Cerebellar nuclear complex (tissue), 1 donor: ENCODE measurements at places on chromosomes 6 and 20.

- DNase-seq: no peak
Measured at GRCh38 chr6:106452628-106453027, 92.1 kb downstream of the CRYBG1 start.

DNA sequence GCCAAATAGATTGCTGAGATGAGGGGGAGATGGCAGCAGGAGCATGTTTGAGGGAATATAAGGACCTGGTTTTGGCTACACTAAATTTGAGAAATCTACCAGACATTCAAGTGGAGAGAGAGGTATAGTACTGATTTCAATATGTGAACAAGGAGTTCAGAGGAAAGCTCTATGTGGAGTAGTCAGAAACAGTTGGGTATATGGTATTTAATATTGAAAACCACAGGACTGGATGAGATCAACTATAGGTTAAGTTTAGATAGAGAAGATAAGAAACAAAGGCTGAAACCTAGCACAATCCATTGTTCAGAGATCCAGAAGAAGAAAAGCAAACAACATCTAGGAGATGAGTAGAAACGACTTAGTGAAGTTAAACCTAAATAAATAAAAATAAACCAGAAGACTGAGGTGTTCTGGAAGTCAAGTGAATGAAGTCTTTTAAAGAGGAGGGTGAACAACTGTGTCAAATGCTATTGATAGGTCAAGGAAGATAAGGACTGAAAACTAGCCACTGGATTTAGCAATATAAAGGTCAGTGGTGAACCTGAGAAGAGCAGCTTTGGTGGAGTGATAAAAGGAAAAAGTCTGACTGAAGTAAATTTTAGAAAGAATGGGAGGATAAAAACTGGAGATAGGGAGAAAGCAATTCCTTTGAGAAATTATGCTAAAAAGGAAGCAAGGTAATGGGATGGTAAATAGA, 121.2 kb upstream of the RUNX2 start:
- DNase-seq: no peak

DNA sequence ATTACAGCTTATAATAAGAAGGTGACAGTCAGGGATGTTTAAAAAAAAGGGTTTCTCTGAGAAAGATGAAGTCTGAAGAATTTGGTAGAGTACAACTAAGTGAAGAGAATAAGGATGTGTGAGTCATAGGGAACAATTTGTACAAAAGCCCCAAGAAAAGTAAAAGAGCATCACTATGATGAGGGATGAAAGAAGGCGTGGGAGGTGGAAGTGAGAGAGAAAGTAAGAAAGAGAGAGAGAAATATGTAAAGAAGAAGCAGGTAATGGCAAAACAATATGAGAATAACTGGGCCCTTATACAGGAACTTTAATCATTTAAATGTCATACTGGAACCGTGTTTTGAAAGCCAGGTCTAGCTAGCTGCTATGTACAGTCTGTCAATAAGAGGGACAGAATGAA, 179.4 kb downstream of the ASCC3 start:
- no peak for DNase-seq

- no peak for DNase-seq
Measured at GRCh38 chr6:159701413-159701999, 8.5 kb upstream of the SOD2 start.

GRCh38 chr6:139187489-139187888, 52.6 kb downstream of the HECA start:
- no peak for DNase-seq

DNA sequence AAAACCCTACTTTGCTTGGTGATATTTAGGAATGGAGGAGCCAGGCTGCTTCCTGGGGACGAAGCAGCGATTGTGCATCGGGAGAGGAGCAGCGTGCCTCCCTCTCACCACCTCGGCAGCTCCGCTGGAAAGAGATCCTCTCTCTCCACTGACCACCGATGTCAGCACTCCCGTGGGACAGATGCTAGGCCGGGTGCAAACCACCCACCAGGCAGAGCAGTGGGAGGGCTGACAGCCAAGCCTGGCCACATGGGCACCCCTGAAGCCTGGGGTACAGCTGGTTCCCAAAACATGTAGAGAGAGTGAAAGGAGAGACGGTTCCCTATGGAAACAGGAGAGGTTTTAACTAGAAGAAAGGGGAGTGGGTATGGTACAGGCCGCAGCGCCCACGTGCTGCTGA, 220.0 kb downstream of the ANKRD60 start:
- no peak for DNase-seq

DNA sequence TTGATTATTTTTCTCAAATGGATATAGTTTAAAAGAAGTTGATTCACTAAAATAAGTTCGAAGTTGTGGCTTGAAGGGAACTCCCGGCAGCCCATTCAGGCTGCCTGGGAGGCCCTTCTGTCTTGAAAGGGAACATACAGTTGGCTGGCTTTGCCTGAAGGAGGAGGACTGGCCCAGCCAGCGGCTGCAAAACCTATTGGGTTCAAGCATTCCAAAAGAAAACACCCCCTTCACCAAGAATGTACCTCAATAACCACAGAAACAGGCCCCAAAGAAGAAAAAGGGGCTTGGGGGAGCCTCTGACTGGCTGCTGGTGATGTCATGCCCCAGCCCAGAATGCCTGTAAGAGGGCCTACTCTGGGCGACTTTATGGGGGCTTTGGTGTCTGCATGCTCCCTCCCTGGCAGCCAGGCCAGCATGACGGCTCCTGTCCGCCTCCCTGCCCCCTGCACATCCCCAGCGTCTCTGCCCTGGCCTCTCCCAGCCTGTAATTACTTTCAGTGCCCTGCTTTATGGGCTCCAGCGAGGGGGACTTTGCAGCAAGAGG, 36.5 kb downstream of the MAFB start:
- DNase-seq: no peak

GRCh38 chr6:36735110-36736071, 37.8 kb downstream of the RAB44 start:
- DNase-seq: no peak

GRCh38 chr20:20452254-20452676, 84.4 kb downstream of the INSM1 start:
- no peak for DNase-seq

DNA sequence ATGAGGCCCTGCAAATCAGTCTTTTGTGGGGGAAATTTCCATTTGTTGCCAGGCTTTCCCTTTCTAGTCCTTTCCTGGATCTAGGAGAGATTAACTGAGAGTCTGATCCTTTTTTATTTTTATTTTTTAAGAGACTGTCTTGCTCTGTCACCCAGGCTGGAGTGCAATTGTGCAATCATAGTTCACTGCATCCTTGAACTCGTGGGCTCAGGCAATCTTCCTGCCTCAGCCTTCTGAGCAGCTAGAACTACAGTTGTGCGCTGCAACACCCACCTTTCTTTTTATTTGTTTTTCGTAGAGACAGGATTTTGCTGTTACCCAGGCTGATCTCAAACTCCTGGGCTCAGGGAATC, 22.9 kb downstream of the OR2B2 start:
- no peak for DNase-seq

- DNase-seq: no peak
Measured at GRCh38 chr20:56158489-56158888, 90.0 kb upstream of the MC3R start.

- no peak for DNase-seq
Measured at GRCh38 chr6:29762781-29763214, 39.6 kb downstream of the HLA-F start.

GRCh38 chr20:19977373-19977770, 39.8 kb upstream of the NAA20 start:
- no peak for DNase-seq

DNA sequence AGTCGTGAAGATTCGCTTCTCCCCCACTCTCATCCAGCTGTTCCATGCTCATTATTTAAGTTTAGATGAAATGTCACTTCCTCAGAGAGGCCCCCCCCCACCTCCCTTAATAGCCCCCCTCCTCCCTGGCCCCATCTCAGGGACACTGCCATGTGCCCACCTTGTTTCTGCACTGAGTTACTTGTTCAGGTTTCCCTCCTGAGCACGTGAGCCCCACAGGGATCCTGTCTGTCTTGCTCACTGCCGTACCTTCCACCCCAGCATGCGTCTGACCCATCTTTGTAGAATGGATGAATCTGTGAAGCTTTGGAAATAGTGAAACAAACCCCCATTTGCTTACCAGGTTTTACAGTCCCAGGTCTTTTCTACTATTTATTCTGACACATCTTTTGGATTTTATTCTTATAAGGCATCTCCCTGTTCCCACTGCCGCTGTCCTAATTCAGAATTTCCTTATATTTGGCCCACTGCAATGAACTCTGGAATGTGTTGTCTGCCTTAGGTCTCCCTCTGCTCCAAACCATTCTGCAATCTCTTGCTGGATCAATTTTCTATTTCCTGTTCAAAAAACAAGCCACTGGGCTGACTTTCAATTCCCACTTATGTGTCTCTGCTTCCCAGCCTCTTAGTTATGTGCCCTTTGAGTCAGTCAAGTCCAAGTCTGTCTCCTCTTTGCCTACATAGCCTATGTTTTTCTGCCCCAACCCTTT, 136.5 kb upstream of the ECI2 start:
- no peak for DNase-seq

- no peak for DNase-seq
Measured at GRCh38 chr20:36210436-36211021, 25.7 kb upstream of the AAR2 start.

GRCh38 chr6:159313018-159313417, 143.8 kb downstream of the FNDC1 start:
- no peak for DNase-seq

GRCh38 chr6:30777155-30777485, 32.8 kb upstream of the IER3 start:
- DNase-seq: no peak

DNA sequence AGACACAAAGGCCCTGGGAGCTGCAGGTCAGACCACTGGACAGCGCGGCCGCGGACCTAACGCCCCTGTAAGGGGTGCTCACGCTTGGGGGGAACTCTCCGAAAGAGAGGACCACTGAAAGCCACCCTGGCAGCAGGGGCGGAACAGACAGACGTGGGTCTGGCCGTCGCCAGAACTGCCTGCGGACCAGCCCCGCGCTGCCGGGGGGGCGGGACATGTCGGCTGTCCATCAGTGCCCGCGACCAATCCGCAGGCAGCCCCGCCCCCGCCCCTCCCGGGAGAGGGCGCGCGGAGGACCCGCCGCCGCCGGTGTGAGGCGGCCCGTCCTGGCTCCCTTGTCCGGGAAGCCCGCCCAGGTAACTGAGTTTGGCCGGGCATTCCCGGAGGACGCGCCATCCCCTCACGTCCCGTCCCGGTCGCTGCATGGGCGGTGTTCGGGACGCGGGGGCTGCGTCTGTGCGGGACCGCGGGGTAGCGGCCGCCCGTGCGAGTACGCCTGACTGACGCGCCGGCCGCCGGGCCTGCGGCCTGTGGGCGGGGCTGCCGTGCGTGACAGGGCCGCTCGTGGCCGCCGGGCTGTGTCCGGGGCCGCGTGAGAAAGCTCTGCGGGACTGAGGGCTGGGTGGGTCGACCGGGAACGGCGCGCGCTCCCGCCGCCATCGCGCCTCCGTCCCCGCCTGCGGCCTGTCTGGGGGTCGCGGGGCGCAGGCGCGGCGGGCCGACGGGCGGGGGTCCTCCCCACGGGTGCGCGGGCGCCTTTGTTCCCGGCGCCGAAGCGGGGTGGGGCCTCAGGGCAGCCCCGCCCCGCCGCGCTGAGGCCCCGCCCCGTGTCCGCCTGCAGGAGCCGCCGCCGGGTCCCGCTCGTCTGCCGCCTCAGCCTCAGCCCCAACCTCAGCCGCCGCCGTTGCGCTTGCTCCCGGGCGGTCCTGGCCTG, at the start of gene PLCG1:
PLCG1 (plus strand) TSS at position 864 of the 934 bp plus-strand sequence. CDS start 99 bp downstream, outside the sequence.
- DNase-seq: peak; percentile 65

- no peak for DNase-seq
Measured at GRCh38 chr20:30168800-30169138, 1088.7 kb upstream of the DEFB115 start.

- DNase-seq: no peak
Measured at GRCh38 chr6:5695260-5696245, 311.2 kb downstream of the NRN1 start.

- DNase-seq: no peak
Measured at GRCh38 chr20:20953738-20954618, 152.2 kb downstream of the LINC00237 start.

DNA sequence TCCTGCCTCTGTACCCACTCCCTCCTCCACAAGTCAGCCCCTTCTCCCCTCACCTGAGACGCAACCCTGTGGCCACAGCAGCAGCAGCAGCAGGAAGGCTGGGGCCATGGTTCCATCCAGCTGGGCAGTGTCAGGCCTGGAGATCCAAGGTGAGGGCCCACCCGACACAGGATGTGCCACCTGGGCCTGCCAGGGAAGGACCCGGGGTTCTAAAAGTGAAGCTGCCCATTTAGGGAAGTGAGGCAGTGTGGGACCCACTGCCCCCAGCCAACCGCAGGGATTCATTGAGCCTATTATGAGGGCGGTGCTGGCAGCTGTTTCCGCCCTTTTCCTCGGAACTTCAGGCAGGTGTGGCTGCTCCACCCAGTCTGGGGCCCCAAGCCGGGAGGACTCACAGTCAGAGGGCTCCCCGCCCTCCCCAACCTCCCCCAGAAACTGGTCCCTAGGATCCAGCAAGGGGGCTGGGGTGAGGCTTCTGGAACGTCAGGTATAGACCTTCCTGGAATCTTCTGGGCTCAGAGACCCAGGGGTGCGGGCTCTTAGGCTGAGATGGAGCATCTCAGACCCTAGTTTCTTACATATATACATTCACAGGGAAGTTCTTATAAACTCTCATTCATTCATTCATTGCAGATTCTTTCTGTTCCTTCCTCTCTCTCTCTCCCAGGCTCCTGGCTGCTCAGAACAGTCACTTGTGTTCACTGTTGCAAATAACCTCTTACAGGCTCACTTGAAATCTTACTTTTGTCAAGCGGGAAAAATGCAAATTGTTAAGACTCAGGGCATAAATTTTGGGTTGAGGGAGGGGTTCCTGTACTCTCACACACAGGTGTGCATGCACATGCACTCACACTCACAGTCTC, at the start of gene TREML2:
TREML2 (minus strand) TSS at position 249 of the 863 bp plus-strand sequence; CDS start at position 108, 141 bp downstream.
- DNase-seq: no peak

- no peak for DNase-seq
Measured at GRCh38 chr20:61704661-61705060, 361.0 kb downstream of the TAF4 start.

- DNase-seq: no peak
Measured at GRCh38 chr6:89148016-89148750, 2.3 kb downstream of the PM20D2 start.

GRCh38 chr6:25866011-25866410, 8.0 kb downstream of the SLC17A3 start:
- no peak for DNase-seq

DNA sequence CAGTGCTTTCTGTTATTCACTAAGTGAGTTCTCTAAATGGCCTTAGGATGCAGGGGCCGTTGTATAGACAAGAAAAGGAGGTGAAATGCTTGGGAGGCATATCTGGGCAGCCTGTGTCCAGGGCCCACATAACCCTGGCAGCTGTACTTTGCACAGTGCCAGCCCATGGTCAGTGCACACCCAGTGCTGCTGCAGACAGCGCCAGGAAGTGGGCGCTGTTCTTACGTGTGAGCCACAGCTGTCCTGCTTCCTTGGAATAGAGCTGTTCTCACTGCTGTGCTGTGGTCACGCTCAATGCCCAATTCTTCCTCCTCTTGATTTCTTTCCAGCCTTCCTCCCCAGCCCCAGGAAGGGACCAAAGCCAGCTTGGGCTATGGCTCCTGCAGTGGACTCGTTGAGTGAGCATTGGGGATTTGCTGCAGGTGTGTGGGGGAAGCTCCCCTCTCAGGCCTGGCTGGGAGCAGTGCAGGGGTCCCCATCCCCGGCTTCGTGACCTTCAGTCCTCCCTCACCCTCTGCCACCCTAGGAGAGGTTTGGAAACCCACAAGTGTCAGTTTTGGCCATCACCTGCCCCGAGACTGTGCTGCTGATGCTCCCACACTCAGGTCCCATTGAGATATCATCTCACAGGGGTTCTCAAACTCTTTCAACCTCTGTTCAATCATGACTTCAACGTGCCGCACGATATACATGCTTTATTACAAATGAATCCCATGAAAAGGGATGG, 246.8 kb upstream of the EXOC2 start:
- no peak for DNase-seq
